ENCODE measurements at places on chromosomes 6 and 20. TPM values are rescaled to one million over a fixed set of nuclear protein-coding genes. Genes with fewer than 3 reads are reported as not detected.
A peak's percentile ranks its signal among the peaks of the same experiment; 100 is the strongest.

The NUP43 gene
- total RNA-seq = 16.0 TPM

The DOK5 gene
- 16.9 TPM for total RNA-seq

The LY6G6F gene
- not detected for total RNA-seq

- peak overlapping the region; percentile 50 for H3K27ac ChIP-seq
- no peaks in the 10 kb centered on the region for H3K27me3 ChIP-seq
- H3K36me3 ChIP-seq = no peaks in the 10 kb centered on the region
- DNase-seq = peak; percentile 39
Observed at GRCh38 chr20:62066339-62066982, 780 bp upstream of the TAF4 start.

- no peak for DNase-seq
- no peak overlapping the region for H3K4me3 ChIP-seq
- no peak overlapping the region for H3K27ac ChIP-seq
- no peaks in the 10 kb centered on the region for H3K4me1 ChIP-seq
- no peaks in the 10 kb centered on the region for H3K36me3 ChIP-seq
- no peaks in the 10 kb centered on the region for H3K27me3 ChIP-seq
Observed at GRCh38 chr6:20365456-20365855, 36.2 kb upstream of the E2F3 start.

- H3K36me3 ChIP-seq = no peaks in the 10 kb centered on the region
- H3K27me3 ChIP-seq = no peaks in the 10 kb centered on the region
- H3K4me3 ChIP-seq = no peak overlapping the region
- no peak for DNase-seq
- no peak overlapping the region for H3K27ac ChIP-seq
Observed at GRCh38 chr6:106763361-106763760, 134.0 kb downstream of the QRSL1 start.

DNA sequence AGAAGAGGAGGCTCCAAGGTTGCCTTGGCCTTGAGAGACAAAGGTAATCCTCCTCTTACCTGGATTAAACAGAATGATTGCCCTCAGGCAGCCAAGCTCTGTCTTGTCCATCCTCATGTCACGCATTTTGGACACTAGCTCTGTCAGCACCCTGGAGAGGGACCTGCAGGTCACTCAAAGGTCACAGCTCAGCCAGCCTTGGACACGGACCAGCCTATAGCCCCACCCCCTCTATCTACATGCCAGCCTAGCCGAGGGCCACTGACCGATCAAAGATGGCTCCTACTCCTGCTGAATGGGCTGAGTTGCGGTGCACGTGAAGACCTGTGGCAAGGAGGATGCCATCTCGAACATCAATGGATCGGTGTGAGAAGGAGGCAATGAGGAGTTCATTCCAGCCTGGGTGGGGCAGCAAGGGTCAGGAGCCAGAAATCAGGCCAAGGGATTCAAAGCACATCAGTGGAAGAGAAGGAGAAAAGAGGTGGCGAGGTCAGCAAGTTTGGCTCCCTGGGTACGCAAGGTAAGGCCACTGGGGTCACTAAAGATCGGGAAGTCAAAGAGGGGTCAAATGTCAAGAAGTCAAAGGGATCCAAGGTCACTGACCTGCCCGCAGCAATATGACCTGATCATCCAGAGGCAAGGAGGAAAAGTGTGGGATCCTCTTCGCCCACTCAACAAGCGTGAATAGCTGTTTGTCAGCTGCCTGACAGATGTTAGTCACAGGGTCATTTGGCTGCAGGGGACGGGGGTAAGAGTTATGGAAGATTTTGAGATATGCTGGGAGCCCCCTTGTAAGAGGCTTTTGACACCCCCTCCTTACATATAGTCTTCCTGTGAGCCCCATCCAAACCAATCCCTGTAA is 3.3 kb upstream of the COL11A2 start:
- H3K27ac ChIP-seq = no peak overlapping the region
- no peaks in the 10 kb centered on the region for H3K4me1 ChIP-seq
- peaks cover 13% of the 10 kb centered on the region for H3K36me3 ChIP-seq
- DNase-seq = no peak
